ENCODE measurements at places on chromosomes 4 and X. TPM values are rescaled to one million over a fixed set of nuclear protein-coding genes. Genes with fewer than 3 reads are reported as not detected.

Gene DMRTC1
- 0.29 TPM for polyA plus RNA-seq

Gene ART3
- polyA plus RNA-seq = 0.57 TPM

Gene EOLA2
- polyA plus RNA-seq = 31.9 TPM

DNA sequence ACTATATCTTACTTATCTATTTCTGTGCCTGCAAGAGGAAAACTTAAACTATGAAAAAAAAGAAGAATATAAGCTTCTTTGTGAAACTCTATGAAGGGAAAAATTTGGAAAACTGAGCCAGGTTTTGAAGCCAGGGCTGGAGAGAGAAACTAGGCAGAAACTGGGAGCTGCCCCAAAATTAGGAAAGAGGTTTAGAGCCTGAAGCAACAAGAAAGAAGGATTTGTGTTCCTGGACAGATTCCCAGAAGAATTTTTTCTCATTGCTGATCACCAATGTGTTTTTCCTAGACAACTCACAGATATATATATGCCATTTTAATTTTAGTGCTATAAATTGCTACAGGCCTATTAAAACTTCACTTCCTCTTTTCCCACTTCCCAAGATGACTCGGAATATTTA lies 245.0 kb upstream of the GEMIN8 start:
- DNase-seq = peak; percentile 1

DNA sequence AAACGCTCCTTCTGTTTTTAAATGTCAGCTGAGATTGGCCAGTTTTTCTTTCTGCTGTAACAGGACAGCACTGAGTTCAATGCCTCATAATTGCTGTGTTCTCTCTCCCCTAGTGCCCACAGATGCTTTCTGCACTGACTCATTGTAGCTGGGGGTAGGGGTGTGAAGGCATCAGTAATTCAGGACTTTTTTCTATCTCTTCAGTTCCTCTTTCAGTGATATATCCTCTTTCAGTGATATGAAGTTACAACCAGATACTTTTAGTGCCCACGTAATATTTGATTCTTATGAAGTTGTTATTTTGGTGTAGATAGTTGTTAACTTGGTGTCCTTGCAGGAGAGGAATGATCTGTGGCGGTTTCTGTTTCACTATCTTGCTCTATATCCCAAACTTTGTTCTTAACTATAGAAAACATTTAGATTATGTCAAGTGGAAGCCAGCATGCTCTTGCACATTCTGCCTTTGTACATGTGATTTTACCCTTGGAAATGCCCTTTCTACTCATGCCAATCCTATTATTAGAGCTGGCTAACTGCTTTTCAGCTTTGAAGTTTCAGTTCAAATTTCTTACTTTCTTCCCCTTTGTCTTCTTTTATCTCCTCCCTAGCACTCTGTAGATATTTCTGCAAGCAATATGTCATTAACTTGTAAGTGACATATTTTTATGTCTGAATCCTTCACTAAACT lies 1258.4 kb downstream of the FAM133A start:
- DNase-seq = no peak

GRCh38 chr4:99807666-99808065 lies 9.0 kb upstream of the DAPP1 start:
- no peak for DNase-seq

GRCh38 chrX:72394518-72395170 lies 88.9 kb upstream of the CITED1 start:
- no peak for DNase-seq

DNA sequence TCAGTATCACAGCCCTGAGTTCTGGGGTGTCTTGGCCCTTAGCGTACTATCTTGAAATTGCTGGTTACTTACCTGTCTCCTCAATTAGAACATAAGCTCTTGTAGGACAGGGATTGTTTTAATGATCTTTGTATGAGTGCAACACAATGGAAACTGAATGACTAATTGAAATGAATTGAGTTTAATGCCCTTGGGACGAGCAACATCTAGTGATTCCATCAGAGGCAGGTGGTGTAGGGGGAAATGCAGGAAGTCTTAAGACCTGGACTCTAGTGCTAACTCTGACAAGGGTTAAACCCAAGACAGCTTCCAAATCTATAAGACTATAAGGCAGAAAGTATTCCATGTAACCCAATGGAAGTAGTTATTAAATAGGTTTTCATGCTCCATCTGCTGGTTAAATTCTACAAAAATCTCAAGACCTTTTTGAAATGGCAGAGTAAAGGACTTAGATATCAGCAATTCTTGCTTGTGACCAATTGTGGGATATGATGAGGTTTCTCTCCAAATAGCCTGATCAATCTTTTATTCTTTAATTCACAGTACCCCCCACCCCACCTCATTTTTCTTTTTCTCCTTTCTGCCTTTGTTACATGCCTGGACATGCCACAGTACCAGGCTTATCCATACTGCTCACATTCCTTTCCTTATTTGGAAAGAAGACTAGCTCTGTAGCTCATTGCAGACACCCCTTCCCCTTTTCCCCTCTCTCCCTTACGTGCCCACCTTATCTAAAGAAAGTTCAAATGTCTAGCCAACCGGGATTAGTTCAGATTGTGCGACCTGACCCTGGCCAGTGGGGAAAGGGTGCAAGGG lies 340.8 kb downstream of the PAPSS1 start:
- no peak for DNase-seq

DNA sequence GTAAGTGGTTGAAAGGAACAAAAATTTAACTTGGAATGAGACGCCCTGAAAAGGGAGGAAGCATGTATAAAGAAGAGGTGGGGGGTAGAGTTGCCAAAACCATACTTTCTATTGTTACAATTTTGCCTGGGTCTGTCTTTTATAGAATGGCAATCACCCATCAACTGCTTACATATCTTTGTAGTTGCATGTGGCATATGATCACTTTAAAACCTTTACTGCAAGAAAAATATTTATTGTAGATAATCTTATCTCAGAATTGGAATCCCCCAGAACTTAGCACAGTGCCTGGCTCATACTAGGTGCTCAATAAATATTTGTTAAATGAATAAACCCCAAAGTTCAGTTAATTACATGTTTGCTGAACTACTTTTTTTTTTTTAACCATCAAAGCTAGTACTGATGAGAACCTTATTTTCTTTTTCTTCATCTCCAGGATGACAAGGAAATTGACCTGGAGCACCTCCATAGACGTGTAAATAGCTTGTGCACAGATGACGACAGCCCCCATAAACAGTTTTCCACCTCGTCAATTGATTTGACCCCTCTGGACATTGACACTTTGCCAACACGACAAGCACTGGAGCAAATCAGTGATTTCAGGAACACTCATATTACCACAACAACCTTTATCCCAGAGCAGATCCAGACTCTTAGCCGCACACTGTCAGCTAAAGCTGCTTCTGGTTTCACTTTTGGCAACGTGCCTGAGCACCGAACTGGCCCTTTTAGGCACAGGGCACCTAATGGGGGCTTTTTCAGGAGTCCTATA lies 56.7 kb upstream of the ATOH1 start:
- DNase-seq = no peak

DNA sequence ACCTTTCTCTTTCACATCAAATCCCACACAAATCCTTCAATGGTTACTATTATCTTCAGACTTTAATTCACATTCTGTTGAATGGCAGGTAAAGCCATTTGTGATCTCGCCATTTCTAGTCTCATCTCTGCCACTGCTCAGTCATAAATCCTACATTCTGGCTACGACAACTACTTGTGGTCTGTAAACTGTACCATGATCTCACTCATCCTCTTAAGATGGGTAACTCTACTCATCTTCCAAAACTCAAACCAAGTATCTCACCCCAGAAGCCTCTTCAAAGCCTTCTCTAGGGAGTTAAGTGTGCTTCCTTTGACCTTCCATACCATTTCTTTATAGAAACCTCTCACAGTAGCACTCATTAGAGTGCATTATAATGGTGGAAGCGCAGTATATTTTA lies 101.8 kb downstream of the NEK1 start:
- no peak for DNase-seq

GRCh38 chr4:1218634-1219565 lies 30.0 kb downstream of the CTBP1 start:
- no peak for DNase-seq

DNA sequence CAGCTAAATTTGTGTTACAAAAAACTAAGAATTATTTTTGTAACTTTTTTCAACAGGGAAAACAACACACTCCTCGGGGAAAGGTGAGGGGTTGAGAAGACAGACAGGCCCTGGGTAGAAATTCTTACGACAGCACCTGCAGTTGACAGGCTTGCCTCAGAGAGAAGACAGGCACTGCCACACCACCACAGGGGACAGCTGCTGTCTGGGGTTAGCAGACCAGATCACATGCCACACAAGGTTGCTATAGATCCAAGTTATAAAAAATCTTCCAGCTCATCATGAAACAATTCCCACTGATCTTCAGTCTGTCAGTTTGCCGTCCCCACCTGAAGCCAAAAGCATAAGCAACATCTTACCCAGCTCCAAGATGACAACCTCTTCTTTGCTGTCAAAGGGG lies 143.2 kb upstream of the ZCCHC13 start:
- no peak for DNase-seq

Data from right renal pelvis (tissue), 4 donors.